ENCODE measurements at places on chromosomes 5 and 9. TPM values are rescaled to one million over a fixed set of nuclear protein-coding genes. Genes with fewer than 3 reads are reported as not detected.

Gene NOXA1
- total RNA-seq = 12.5 TPM

Gene RASEF
- 33.7 TPM for total RNA-seq

Gene RNF14
- 59.3 TPM for total RNA-seq

Gene PRSS3
- total RNA-seq = 6.5 TPM

Gene FAM169A
- 15.2 TPM for total RNA-seq

Gene DIRAS2
- total RNA-seq = 3.9 TPM

Gene ELOVL7
- 16.7 TPM for total RNA-seq
